SK-N-SH (cell line): ENCODE measurements at places on chromosomes 3 and 15.

- no peaks in the 10 kb centered on the region for H3K4me1 ChIP-seq
- no peak overlapping the region for H3K4me3 ChIP-seq
- no peaks in the 10 kb centered on the region for H3K27me3 ChIP-seq
- H3K36me3 ChIP-seq = no peaks in the 10 kb centered on the region
- no peak for DNase-seq
Observed at GRCh38 chr3:173681188-173681678, 283.7 kb downstream of the NLGN1 start.

- H3K27ac ChIP-seq = no peak overlapping the region
- no peaks in the 10 kb centered on the region for H3K36me3 ChIP-seq
- no peaks in the 10 kb centered on the region; the same call in 1 of the 2 replicates for H3K4me1 ChIP-seq
- no peaks in the 10 kb centered on the region for H3K27me3 ChIP-seq
- no peak overlapping the region for H3K4me3 ChIP-seq
Observed at GRCh38 chr3:110390372-110390771, 681.2 kb upstream of the NECTIN3 start.

- no peaks in the 10 kb centered on the region for H3K36me3 ChIP-seq
- H3K27ac ChIP-seq = no peak overlapping the region
- DNase-seq = no peak
Observed at GRCh38 chr3:176078906-176079305, 1118.4 kb downstream of the TBL1XR1 start.

- no peaks in the 10 kb centered on the region for H3K4me1 ChIP-seq
- DNase-seq = no peak
- H3K27me3 ChIP-seq = no peaks in the 10 kb centered on the region
- no peak overlapping the region for H3K4me3 ChIP-seq
- peaks cover 6% of the 10 kb centered on the region for H3K36me3 ChIP-seq
- no peak overlapping the region for H3K27ac ChIP-seq
Observed at GRCh38 chr15:43969802-43970375, 143.1 kb downstream of the WDR76 start.

DNA sequence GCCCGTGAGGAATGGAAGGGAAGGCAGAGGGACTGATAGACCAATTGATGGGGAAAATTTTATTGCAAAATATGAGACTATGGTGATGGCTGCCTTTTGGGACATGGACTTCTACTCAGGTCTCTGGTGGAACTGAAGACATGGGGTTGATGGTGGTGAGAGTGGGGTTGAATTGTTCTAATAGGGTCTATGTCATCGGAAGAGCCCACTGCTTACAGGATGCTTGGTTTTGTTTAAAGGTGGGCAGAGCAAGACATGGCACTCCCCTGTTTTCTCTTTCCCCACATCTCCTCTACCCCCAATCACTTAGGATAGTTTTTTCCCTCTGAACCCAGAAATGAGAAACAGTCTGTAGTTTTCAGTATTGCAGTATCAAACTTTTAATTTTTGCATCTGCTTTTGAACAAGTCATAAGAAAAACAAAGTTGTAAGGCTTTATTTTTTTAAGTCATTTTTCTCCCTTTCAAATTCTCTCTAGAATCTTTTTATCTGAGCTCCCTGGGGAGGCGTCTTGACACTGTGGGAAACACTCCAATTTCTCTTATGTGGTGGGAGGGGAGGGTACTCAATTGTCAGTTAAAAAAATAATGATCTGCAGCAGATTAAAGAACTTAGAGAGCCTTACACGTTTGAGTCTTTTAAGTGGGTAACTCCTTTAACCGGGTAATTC is 276.2 kb upstream of the TBC1D5 start:
- DNase-seq = no peak
- no peaks in the 10 kb centered on the region for H3K4me1 ChIP-seq
- no peaks in the 10 kb centered on the region for H3K27me3 ChIP-seq
- no peak overlapping the region for H3K4me3 ChIP-seq
- H3K27ac ChIP-seq = no peak overlapping the region

DNA sequence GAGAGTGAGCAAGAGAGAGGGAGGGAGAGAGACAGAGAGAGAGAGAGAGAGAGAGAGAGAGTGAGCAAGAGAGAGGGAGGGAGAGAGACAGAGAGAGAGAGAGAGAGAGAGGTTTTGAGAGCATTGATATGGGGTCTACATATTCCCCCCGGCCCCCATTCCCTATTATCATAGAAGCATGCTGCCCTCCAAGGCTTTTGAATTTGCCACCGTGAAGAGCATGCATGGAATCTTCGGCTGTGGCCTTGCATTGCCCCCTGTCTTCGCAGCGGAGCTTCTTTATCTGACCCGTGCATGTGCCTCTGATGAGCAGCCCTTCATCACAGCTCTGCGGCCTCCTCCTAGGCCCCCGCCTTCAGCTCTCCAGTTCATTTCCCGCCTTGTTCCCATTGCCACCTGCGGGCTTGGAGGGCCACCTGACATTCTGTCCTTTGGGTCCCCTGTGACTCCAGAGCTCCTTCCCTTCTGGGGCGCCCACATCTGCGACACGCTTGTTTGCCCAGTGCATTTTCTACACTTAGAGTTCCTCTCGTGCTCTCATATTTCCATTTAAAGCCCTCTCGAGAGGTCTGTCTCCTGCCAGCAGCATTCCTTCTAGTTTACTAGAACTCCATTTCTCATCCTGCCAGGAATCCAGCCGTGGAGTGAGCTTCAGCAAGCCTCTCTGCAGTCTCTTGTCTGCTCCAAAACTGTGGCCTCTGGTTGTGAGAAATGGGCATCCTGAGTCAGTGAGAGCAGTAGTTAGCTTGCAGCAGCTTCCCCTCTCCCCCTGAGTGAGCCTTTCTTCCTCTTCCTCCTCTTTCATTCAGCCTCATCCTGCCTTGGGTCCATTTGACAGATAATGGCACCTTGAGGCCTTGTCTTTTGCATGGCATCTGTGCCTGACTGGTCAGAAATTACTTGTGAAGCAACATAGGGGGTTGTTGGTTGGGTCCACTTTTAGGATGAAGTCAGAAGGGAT is 25.3 kb downstream of the LPP start:
- no peak overlapping the region for H3K4me3 ChIP-seq
- no peak for DNase-seq
- H3K4me1 ChIP-seq = no peaks in the 10 kb centered on the region

GRCh38 chr15:69976366-69976994 is 121.2 kb downstream of the TLE3 start:
- H3K36me3 ChIP-seq = no peaks in the 10 kb centered on the region
- H3K4me1 ChIP-seq = no peaks in the 10 kb centered on the region
- H3K27ac ChIP-seq = no peak overlapping the region
- H3K27me3 ChIP-seq = no peaks in the 10 kb centered on the region
- no peak for DNase-seq

DNA sequence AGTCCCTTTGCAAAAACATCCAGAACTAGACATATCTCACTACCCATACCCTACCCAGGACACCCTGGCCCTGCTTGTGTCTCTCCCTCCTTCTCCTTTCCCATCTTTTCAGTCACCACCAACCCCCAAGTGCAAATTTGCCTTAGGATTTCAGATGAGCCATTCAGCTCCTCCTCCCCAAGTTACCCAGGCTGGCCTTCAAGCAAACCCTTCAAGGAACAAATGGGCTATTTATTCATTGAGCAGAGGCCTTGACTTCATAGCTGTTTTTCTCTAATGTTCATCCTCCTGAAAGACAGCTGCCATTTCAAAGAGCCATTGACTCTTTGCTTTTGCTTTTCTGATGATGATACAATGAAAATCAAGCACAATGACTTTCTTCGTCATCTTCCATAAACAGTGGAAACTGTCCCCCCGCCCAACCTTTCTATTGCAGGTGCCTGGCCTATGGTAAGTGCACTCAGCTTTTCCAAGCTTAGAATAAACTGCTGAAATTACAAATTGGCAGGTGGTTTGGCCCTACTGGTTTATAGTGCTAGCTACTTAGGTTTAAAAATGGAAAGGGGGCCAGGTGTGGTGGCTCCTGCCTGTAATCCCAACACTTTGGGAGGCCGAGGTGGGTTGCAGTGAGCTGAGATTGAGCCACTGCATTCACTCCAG is 26.1 kb upstream of the KLHL6 start:
- peaks cover 7% of the 10 kb centered on the region; the same call in 1 of the 2 replicates for H3K27me3 ChIP-seq
- no peak overlapping the region for H3K4me3 ChIP-seq
- no peak overlapping the region for H3K27ac ChIP-seq
- DNase-seq = no peak
